ENCODE measurements at places on chromosomes 2 and 18.

- DNase-seq: no peak
Observed at GRCh38 chr2:181376999-181377398, 80.2 kb upstream of the ITGA4 start.

GRCh38 chr2:16682431-16683118, 16.9 kb upstream of the CYRIA start:
- no peak for DNase-seq

- DNase-seq: no peak
Observed at GRCh38 chr18:75246721-75247610, 36.4 kb downstream of the TSHZ1 start.

- no peak for DNase-seq
Observed at GRCh38 chr2:233359823-233360222, 5.5 kb downstream of the DGKD start.

- peak; percentile 72 for DNase-seq
Observed at GRCh38 chr2:233404222-233404621, 49.9 kb downstream of the DGKD start.

- DNase-seq: no peak
Observed at GRCh38 chr18:3624546-3624934, 174.6 kb downstream of the TGIF1 start.

GRCh38 chr18:58344080-58344670, 284.7 kb downstream of the ALPK2 start:
- no peak for DNase-seq

GRCh38 chr2:111095434-111095833, 25.3 kb upstream of the BCL2L11 start:
- DNase-seq: no peak

DNA sequence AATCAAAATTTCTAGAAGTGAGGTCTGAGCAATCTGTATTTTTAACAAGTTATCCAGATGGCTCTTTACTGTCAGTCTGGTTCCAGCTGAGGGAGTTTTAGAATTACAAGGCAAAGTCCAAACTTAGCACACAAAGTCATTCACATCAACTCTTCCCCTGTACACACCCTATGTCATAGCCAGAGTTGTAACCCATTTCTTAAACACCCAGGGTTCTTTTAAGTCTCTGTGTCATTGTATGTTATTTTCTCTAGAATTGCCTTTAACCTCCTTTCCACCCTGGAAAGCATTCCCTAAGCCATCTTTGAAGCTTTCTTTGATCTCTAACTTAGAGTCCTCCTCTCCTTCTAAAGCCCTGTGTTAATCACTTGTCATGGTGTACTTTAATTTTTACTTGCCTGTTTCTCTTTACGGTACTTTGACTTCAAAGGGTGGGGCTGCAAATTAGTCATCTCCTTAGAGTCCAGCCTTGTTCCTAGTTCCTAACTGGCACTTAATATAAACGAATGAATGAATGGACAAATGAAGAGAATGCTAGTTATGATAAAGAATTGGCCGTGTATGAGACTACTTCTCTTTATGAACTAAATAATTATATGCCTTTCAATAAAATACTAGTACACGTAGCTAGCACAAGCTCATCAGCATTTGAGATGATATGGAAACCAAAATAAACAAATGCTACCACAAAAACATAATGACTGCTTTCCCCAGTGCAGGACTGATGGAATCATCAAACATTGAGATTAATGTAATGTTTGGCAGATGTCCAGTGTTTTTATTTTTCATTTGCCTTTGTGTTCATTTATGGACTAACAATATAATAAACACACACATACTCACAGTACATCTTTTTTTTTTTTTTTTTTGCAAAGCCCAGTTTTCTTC, 11.9 kb upstream of the ACTR3 start:
- DNase-seq: no peak

- DNase-seq: no peak
Observed at GRCh38 chr2:52939250-52939649, 828.4 kb upstream of the CHAC2 start.

DNA sequence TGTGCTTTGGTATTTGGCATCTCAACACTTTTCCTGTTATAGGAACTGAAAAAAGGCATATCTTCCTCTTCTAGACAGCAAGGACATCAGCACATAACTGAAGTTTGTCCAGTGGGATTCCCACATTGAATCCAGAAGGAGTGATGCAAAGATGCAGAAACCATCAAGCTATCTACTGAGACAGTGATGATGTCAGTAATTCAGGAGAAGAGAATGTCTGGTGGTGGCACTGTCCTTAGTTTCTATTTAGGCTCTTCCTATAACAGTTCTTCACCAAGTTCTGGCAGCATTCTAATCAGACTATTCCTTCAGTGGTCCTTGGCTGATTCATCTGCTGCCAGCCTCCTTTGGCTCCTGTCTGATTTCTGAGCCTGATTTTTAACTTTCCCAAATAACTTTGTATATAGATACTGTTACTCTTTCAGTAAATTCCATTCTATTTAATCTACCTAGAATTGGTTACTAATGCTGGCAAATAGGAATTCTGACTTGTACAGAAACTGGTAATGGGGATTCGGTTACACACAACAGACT, 56.6 kb upstream of the AGPS start:
- DNase-seq: no peak

DNA sequence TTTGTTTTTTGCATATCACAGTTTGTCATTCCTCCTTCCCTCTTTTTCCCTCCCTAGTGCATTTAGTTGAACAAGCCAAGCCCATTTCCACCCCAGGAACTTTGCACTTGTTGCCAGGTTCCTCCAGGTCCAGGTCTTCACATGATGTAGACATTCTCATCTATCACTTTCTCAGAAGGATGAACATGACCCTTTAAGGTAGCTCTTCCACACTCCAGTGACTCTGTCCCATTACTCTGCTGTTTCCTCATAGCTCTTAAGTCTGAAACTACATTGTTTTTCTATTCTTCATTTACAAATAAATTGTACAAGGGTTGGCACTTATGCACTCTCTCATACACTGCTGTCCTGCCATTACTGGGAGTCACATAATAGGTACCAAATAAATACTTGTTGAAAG, 6.1 kb downstream of the KYNU start:
- no peak for DNase-seq

GRCh38 chr2:107062173-107062572, 176.2 kb upstream of the ST6GAL2 start:
- no peak for DNase-seq

- DNase-seq: no peak
Observed at GRCh38 chr2:40646642-40647041, 194.8 kb upstream of the SLC8A1 start.

- no peak for DNase-seq
Observed at GRCh38 chr2:235270291-235270690, 223.6 kb upstream of the AGAP1 start.

DNA sequence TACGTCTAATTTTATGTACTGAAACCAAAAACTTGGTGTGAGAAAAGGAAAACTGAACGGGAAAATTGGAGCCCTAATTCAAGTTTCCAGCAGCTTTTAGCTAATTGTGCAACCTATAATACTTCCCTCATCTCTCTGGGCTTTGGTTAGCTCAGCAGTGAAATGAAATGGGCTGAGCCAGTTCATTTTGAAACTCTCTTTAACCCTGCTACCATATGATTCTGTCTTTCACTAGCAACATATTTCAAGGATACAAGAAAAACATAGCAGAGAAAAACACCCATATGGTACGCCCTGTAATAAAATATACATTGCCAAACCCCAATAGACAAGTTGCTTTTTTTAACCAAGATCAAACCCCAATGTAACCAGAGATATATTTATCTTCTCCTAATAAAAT, 799 bp downstream of the SYT4 start:
- no peak for DNase-seq

DNA sequence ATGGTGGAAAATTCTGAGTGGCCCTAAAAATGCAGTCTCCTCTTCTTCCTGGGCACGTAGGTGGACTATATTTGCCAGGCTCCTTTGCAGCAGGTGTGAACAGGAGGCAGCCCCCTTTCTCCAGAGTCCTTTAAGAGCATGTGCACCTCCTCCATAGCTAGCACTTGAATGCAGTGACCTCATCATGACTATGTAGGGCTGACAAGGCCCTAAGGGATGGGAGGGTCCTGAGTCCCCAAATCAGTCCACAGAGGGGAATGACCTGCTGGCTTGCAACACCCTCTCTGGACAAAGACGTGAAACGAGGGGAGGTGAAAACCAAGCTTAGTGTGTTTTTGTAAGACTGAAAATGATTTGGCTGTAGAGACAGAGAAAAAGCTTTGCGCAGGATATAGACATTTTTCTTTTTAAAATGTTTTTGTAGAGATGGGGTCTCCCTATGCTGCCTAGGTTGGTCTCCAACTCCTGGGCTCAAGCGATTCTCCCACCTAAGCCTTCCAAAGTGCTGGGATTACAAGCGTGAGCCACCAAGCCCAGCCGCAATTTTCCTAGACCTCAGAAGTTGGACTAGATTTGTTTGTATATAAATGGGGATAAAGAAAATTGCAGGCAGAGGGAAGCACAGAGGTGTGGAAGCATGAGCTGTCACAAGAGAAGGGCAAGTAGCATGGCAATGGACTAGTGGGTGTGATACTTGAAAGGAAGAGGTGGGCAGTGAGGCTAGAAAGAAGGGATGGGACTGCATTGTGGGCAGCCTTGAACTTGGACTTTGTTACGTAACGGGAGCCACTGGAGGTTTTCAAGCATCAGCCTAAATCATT, 28.8 kb downstream of the LONRF2 start:
- no peak for DNase-seq

DNA sequence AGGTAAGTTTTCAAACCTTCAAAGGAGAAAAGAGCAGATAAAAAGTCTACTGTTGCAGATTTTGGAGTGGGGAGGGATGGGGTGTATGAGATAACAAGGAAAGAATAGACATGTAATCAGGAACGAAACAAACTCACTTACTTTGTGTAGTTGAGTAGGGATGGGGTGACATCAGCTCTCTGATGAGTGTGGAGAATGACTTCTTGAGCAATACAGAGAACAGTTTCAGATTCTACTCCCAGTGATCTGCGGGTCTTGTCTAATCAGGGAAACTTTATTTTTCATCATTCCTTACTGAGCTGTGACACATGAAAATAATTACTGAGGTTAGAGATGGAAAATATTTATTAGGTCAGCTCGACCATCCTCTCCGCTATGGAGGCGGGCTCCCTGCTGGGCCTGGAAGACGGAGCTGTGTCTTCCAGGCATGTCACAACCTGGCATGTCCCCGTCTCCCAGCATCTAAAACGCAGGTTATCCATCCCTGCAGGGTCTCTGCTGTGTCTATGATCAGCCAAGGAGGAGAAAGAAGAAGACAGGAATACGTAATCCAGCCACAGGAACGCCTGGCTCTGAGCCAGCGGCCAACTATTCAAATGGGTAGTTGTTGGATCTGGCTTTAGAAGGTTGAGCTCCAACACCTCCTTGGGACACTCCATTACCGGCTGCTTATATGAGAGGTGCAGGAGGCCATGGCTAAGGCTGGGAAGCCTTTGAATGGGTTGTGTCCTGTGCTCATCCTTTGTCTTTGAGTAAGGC, 99.0 kb upstream of the SATB2 start:
- DNase-seq: no peak

DNA sequence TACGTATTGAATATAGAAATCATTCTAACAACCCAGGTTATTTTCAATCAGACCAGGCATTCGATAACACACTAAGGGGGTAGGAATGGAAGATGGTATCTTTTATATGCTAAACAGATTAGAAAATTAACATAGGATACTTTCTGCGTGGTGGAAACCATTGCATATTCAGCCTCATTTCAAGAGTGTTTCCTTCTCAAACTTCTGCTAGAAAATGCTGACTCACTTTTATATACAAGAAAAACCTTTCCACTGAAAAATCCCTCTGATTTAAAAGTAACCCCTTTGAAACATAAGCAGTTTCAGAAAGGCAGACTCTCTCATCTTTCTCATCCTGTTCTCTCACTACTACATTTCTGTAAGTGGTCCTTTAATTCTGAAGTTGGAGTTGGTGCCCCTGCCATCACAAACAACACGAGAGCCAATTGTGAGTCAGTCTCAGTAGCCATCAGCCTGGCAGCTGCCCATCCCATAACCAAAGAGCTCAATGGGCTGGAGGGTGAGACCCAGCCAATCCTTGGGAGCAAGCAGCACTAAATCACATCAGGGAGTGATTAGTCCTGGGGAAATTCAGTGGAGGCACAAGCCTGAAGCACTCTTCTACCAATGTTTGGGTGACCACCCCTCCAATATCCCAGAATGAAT, 343.1 kb downstream of the CELF4 start:
- no peak for DNase-seq

DNA sequence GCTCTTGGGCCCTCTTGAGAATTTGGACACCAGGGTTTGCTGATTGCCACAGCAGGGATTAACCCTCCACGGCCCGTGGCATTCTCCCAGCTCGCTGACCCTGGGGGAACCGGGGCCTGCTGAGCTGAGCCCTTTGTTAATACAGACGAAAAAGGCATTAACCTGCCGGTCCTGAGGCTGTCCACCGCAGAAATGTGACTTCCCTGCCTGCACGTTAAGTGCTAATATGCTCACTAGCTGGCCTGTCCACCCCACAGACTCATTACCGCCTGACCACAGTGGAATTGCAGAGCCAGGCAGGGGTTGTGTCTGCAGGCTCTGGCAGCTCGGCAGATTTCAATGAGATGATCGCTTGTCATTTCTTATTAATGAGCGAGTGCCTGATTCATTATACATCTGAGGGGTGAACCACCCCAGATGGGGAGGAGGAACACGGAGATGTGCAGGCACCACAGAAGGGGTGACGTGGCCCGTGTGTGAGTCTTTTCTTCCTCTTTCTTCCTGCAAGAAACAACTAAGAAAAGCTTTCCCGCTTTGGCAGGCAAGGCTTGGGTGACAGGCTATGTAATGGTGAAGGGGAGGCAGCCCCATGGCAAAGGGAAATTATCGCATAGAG, 126.0 kb downstream of the GLI2 start:
- no peak for DNase-seq

GRCh38 chr2:221958224-221958623, 340.6 kb downstream of the PAX3 start:
- no peak for DNase-seq

GRCh38 chr18:61173554-61173953, 159.7 kb upstream of the CDH20 start:
- no peak for DNase-seq

DNA sequence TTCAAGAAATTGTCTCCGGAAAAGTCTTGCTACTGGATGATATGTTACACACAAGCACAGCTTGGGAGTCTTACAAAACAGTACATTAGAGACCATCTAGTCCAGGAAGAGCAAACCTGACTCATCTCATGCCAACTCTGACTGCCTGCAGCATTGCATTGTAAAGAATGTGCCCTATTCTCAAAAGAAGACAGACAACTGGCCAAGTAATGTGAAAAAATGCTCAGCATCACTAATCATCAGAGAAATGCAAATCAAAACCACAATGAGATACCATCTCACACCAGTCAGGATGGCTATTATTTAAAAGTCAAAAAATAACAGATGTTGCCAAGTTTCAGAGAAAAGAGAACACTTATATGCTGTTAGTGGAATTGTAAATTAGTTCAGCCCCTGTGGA, 42.7 kb upstream of the GORASP2 start:
- DNase-seq: no peak

GRCh38 chr2:33268246-33268831, 208.1 kb upstream of the RASGRP3 start:
- DNase-seq: no peak

All from activated CD4-positive, alpha-beta T cell treated with anti-CD3 and anti-CD28 coated beads for 4 hours (primary cell).